ENCODE measurements at places on chromosomes 5 and 9.

DNA sequence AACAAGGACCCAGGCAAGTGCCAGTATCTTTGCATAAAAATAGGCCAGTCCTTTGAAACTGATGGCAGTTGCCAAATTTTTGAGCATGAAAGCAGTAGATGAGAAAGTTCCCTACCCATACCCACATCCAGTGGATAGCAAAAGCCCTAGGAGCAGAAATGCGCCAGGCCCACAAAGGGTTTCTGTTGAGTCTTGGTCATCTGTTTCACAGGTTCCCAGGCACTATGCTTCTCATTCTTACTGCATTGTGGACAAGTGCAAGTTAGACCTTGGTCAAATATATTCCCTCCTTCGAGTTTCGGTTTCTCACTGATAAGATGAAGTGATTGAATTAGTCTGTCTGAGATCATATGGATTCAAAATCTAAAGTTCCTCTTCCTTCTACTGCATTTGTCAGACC, 152.3 kb downstream of the NR3C1 start:
- DNase-seq: no peak

DNA sequence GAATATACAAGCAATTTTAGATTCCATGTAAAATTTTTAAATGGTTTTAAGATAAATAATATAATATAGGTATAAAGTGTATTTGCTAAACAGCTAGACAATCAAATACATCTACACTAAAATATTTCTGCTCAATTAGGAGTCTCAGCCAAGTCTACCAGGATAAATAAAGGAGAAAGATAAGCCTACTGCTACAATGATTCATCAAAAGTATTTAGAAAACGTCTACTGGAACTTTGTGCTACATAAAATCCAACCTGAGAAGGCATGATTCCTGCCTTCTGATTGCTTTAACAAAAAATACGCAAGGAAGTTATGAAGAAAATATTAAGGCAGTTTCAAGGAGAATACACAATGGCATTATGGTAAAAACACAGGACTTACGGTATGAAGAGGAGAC, 570.6 kb downstream of the EFNA5 start:
- no peak for DNase-seq

DNA sequence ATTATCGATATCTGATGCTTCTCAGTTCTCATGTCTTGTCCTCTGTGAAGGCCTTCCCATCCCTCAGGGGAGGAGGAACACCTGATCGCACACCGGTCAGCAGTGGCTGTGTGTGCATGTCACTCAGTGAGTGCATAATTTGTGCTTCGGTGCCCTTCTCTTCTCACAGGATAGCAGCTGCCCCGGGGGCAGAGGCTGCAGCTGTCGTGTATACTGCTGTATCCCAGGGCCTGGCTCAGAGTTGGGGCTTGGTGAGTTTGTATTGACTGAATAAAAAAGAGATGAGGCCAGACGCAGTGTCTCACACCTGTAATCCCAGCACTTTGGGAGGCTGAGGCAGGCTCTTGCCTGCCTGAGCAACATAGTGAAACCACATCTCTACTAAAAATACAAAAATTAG, 49.7 kb upstream of the NCS1 start:
- DNase-seq: no peak

DNA sequence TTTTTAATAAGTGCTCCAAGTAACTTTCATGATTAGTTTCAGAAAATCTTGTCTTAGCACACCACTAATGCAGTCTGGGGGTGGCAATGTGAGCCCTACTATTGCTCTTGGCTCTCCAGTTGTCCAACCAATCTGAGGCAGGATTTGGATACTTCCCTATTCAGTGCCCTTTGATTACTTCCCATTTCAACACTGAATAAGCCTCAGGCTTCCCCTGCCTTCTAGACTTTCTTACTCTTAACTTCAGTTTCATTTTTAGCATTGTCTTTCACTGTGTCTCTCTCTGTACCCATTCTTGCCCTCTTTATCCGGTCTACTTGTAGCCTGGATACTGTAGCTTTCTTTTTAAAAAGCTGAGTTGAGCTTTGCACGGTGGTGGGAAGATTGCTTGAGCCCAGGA, 186.1 kb downstream of the C9orf152 start:
- DNase-seq: no peak

DNA sequence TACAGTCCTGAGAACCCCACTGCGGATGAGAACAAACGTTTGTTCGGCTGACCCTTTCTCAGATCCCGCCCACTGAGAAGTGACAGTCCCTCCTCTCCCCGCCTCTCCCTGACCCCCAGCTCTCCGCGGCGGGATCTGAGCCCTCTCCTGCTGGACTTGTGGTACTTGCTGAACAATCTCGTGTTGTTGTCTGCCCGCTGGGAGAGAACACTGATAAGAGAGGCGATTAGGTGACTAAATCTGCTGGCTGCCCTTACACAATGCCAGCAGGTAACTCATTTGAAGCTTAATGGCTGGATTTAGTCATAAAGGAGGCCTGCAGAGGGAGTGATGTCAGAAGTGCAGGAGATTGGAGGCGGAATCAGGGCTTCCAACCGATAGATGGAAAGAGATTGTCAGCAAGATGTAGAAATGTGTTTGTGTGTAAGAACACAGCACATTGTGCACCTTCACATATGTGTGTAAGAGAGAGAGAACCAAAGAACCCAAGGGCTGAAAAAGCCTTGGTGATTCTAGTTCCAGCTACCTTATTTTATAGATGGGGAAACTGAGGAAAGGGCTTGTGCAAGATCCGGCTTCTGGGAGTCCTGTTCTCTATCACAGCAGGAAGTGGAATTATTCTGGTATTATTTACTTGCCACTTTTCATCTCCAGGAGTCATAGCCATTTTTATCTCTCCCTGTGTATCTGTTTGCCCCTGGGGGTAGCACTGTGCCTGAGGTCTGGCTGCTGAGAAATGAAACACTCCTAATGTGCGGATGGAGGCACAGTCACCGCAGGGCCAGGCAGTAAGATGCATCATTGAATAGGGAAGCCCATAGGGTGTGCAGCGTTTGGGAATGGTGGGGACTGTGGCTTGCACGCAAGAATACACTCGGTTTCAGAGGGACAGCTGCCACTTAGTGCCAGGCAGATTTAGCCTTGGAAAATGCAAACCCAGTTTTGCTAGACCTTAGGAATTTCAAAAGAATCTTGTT, 203.7 kb upstream of the MSX2 start:
- peak; percentile 56 for DNase-seq

DNA sequence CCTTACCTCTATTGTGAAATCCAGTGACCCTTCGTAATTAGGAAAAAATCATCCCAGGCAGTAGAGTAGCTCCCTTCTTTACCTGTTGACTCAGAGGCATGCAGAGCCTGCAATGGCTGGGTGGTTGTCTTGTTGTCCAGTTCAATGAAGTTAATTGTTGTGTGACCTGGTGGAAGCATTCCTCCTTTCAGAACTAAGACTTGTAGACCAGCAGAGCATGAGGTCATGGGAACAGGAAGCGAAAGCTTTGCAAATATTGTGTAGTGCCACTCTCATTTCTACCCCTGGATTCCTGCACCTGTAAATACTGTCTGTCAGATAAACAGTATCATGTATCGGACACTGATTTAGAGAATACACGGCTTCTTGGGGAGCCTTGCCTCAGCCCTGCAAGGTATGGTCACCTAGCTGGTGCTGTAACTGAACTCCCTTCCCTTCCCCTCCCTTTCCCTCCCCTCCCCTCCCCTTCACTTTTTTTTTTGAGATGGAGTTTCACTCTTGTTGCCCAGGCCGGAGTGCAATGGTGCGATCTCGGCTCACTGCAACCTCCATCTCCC, 5.7 kb upstream of the PRXL2C start:
- DNase-seq: no peak

- no peak for DNase-seq
These were observed 41.5 kb downstream of the BOD1 start for GRCh38 chr5:173574983-173575382.

GRCh38 chr9:34570809-34571480, 18.6 kb downstream of the CNTFR start:
- no peak for DNase-seq

DNA sequence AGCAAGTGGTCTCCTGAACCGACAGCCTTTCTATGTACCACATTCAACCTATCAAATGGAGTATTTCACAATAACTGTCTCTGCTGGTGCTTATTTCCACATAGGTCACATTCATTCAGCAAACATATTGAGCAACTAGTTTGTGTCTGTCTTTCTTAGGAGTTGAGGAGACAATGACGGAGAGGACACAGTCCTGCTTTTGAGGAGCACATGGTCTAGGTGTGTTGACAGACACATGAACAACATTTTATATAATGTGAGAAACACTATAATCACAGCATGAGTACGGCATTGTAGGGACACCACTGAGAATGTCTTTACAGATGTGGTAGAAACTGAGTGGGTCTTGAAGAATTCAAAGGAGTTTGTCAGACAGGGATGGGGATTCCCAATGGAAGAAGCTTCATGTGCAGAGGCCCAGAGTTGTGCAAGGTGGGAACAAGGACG, 28.5 kb downstream of the NFIL3 start:
- no peak for DNase-seq

Data from nephron progenitor cell (in vitro differentiated cells).